Lung microvascular endothelial cell (primary cell): ENCODE measurements at places on chromosomes 12 and 14. TPM values are rescaled to one million over a fixed set of nuclear protein-coding genes. Genes with fewer than 3 reads are reported as not detected.

LRTM2 gene
- not detected in 2 replicates for total RNA-seq

BLOC1S1 gene
- total RNA-seq, result 57.1 and 65.3 TPM in 2 replicates

IL31 gene
- not detected in 2 replicates for total RNA-seq

TMEM119 gene
- total RNA-seq, result not detected in 2 replicates

KRT74 gene
- total RNA-seq, result not detected in 2 replicates

SOCS4 gene
- total RNA-seq, result 10.9 and 16.7 TPM in 2 replicates

HOXC11 gene
- total RNA-seq, result not detected in 2 replicates

RASAL1 gene
- not detected in 2 replicates for total RNA-seq

USP44 gene
- total RNA-seq, result 0.87 and 1.8 TPM in 2 replicates

CLECL1 gene
- total RNA-seq, result not detected in 2 replicates

AQP2 gene
- total RNA-seq, result not detected in 2 replicates

PRB2 gene
- not detected in 2 replicates for total RNA-seq

ATF7 gene
- 9.2 and 10.5 TPM in 2 replicates for total RNA-seq

KLRG1 gene
- 0.20 and 0.22 TPM in 2 replicates for total RNA-seq

HOTAIR gene
- total RNA-seq, result not detected in 2 replicates

RERGL gene
- not detected in 2 replicates for total RNA-seq

RPS6KA5 gene
- total RNA-seq, result 0.65 and 1.2 TPM in 2 replicates

IFNG gene
- total RNA-seq, result not detected in 2 replicates

DHRS1 gene
- total RNA-seq, result 6.3 and 8.7 TPM in 2 replicates

OTX2 gene
- total RNA-seq, result not detected in 2 replicates

TAS2R14 gene
- 0.87 and 1.4 TPM in 2 replicates for total RNA-seq

ADCY4 gene
- total RNA-seq, result 34.9 and 60.1 TPM in 2 replicates

C12orf54 gene
- not detected in 2 replicates for total RNA-seq

ANO4 gene
- total RNA-seq, result 0.99 and 1.3 TPM in 2 replicates

NELL2 gene
- total RNA-seq, result under 0.01 TPM in 1 of 2 replicates, not detected in the other

DHH gene
- 0.20 and 0.65 TPM in 2 replicates for total RNA-seq

C12orf50 gene
- not detected in 2 replicates for total RNA-seq

CACNA1C gene
- total RNA-seq, result under 0.01 and 0.44 TPM in 2 replicates

MDGA2 gene
- not detected in 2 replicates for total RNA-seq
